ENCODE measurements at places on chromosomes 13 and 19.

DNA sequence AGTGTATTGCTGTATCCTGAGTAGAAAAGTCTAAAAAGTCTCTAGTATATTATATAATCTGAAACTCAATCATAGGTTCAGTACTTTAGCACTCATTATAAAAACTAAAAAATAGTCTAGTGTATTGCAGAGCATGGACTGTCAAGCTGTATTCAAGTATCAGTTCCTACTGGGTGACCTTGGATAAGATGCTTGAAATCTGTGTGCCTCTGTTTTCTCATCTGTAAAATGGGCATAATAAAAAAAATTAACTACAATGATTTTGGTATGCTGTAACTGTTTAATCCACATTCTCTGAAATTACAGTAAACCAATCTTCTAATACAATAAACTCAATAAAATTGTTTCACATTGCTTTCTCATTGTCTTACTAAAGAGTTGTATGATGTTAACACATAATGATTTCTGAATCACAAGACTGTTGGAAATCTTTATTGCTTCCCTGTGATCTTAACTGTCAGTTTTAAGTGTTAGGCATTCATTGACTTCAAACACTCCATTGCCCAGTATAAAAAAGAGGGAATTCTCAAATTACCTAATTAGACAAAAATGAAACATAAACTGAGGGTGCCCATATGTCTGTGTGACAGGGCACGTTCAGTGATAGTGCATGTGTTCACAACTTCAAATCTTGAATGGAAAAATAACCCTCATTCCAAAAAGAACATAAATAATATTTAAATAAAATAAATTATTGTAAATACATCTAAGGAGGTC lies 2.2 kb downstream of the STARD13 start:
- no peaks in the 10 kb centered on the region for H3K4me1 ChIP-seq
- H3K36me3 ChIP-seq: no peaks in the 10 kb centered on the region

DNA sequence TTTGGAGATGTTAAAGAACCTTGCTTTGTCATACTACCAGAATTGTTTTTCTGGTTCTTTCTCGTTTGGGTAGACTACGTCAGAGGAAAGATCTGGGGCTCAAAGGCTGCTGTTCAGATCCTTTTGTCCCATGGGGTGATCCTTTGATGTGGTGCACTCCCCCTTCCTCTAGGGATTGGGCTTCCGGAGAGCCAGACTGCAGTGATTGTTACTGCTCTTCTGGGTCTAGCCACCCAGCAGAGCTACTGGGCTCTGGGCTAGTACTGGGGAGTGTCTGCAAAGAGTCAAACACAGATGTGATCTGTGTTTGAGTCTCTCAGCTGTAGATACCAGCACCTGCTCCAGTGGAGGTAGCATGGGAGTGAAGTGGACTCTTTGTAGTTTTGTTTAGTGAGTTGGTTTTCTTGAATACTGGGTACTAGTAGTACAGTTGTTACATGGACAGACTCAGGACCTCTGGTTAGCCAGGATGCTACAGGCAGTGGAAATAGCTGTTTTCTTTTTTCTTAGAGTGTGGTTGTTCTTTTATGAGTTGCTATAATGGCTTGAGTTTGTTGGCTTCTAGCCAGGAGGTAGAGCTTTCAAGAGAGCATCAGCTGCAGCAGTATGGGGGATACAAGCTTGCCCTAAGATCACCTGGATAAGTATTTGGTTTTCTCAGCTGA lies 34.4 kb downstream of the DNAJC15 start:
- no peaks in the 10 kb centered on the region for H3K36me3 ChIP-seq
- no peaks in the 10 kb centered on the region for H3K27me3 ChIP-seq
- peaks cover 25% of the 10 kb centered on the region for H3K4me1 ChIP-seq
- no peak overlapping the region for H3K4me3 ChIP-seq
- DNase-seq: peak; percentile 53

DNA sequence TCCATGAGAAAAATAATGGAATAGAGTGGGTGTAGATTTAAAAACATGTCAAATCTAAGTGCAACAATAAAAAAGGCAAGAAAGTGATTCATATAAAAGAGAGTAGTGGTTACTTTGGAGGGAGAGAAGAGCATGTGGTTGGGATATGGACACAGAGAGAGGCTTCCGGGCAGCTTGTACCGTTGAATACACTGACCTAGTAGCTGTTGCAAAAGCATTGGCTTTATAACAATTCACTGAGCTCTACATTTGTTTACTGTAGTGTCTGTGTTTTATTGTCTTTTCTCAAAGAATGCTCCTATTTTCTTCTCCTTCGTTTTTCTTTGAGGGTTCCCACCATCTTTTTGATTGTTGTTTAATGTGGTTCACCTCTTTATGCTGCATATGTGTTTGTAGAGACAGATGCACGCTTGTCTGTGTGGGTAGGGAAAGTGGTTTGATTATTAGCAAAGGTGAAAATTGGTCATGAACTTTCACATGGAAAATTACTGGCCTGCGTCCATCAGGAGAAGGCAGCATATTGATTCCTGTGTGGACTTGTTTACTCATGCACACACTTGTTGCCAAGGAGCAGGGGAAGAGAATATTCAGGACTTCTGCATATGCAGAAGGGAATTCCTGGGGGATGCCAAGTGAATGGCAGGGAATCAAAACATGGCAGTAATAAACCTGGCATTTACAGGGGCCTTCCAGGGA lies 29.9 kb upstream of the IRS2 start:
- H3K27ac ChIP-seq: no peak overlapping the region
- H3K27me3 ChIP-seq: no peaks in the 10 kb centered on the region
- no peaks in the 10 kb centered on the region for H3K36me3 ChIP-seq
- no peaks in the 10 kb centered on the region for H3K4me1 ChIP-seq
- DNase-seq: no peak

DNA sequence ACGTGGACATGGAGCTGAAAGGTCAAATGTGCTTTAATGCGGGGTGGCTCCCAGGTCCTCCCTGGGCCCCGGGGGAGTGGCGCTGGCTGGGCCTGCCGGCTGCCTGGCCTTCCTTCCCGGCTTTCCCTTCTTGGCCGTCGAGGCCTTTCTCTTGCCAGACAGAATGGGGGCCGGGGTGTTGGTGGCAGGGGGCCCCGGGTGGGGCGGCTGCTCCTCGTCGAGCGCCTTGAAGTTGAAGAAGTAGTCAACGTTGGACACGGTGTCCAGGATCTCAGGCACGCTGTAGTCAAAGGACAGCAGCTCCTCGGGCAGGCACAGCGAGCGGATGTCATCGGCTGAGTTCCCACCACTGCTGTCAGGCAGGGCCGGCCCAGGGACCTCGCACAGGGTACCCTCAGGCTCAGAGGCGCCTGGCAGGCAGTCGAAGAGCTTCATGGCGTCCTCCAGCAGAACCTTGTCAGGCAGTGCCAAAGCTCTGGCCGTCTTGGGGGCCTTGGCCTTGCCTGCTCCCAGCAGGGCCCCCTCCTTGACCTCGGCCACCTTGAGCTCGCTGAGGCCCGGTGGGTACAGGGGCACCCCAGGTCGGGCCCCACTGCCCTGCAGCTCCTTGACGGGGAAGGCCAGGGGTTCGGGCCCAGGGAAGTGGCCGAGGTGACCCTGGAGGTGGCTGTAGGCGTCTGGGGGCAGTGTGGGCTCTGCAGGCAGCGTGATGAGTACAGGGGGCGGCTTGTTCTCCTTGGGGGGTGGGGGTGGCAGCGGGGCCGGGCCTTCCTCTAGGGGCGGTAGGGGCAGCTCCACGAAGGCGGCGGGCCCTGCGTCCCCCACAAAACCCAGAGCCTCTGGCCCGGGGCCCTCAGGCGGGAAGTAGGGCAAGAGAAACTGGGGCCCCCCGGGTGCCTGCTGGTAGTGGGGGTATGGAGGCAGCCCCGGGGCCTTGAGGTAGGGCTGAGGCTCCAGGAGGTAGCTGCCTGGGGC lies 1.3 kb downstream of the PRR22 start:
- H3K27ac ChIP-seq: no peak overlapping the region
- no peak for DNase-seq
- H3K36me3 ChIP-seq: peaks cover 44% of the 10 kb centered on the region
- H3K27me3 ChIP-seq: no peaks in the 10 kb centered on the region
- no peak overlapping the region for H3K4me3 ChIP-seq

GRCh38 chr13:33303855-33304597 lies 18.5 kb upstream of the STARD13 start:
- no peak overlapping the region for H3K27ac ChIP-seq
- no peaks in the 10 kb centered on the region for H3K36me3 ChIP-seq
- DNase-seq: no peak
- no peaks in the 10 kb centered on the region for H3K4me1 ChIP-seq

GRCh38 chr19:57338877-57339276 lies 12.2 kb upstream of the ZNF304 start:
- no peak for DNase-seq
- H3K4me3 ChIP-seq: no peak overlapping the region
- no peaks in the 10 kb centered on the region for H3K27me3 ChIP-seq
- no peaks in the 10 kb centered on the region for H3K4me1 ChIP-seq

- no peak overlapping the region for H3K4me3 ChIP-seq
- peak overlapping the region; percentile 85 for H3K27ac ChIP-seq
- no peaks in the 10 kb centered on the region for H3K36me3 ChIP-seq
- no peaks in the 10 kb centered on the region for H3K27me3 ChIP-seq
- peaks cover 28% of the 10 kb centered on the region for H3K4me1 ChIP-seq
These were observed 24.5 kb downstream of the TEX101 start for GRCh38 chr19:43439032-43439708.

GRCh38 chr19:3547301-3547731 lies 8.3 kb downstream of the TEKTIP1 start:
- H3K4me3 ChIP-seq: no peak overlapping the region
- peaks cover 36% of the 10 kb centered on the region for H3K36me3 ChIP-seq
- H3K27me3 ChIP-seq: no peaks in the 10 kb centered on the region
- H3K4me1 ChIP-seq: no peaks in the 10 kb centered on the region

DNA sequence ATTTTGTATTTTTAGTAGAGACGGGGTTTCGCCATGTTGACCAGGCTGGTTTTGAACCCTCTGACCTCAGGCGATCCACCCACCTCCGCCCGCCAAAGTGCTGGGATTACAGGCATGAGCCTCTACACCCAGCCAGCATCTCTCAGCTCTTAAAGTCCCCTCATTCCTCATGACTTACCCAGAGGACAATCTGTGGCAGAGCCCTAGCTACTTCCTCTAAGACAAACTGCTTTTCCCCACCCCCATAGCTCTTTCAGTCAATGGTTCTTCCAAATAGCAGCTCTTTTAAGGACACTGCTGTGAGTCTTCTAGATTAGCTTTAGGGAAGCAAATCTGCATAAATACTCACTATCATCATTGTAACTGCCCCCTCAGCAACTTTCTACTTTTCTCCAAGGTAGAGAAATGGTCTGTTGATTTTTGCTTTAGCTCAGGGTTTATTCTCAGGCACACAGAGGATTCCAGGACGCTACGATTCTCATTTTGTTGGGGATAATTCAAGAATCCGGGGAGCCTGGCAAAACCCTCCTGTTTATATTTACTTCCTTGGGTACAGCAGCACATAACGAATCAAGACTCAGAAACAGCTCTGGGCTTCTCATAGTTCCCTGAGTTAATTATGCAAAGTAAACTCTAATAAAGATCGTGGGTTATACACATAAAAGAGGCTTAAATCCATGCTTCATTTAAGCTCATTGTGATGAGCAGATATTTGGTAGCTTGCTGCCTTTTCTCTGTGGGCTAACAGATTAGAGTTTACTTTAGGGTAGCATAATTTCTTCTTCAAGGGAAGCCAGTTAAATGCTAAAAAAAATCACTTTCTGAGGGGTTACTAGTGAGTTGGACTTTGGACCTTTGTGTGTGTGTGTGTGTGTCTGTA lies 357.4 kb downstream of the TDRD3 start:
- no peak for DNase-seq
- H3K36me3 ChIP-seq: no peaks in the 10 kb centered on the region
- H3K27me3 ChIP-seq: no peaks in the 10 kb centered on the region
- H3K27ac ChIP-seq: no peak overlapping the region
- H3K4me3 ChIP-seq: no peak overlapping the region
- H3K4me1 ChIP-seq: no peaks in the 10 kb centered on the region

GRCh38 chr13:20360835-20361412 lies 128.8 kb upstream of the GJB6 start:
- no peak overlapping the region for H3K4me3 ChIP-seq
- no peaks in the 10 kb centered on the region for H3K4me1 ChIP-seq

DNA sequence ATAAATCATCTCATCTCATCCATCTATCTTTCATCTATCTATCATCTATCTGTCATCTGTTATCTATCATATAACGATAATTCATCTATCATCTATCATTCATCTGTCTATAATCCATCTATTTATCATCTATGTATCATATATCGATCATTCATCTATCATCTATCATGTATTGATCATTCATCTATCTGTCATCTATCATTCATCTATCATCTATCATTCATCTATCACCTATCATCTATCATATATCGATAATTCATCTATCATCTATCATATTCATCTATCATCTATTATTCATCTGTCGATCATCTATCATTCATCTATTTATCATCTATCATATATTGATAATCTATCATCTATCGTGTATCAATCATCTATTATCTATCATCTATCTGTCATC lies 100.4 kb upstream of the ZNF492 start:
- H3K27ac ChIP-seq: no peak overlapping the region
- H3K4me1 ChIP-seq: no peaks in the 10 kb centered on the region
- no peak for DNase-seq
- H3K27me3 ChIP-seq: no peaks in the 10 kb centered on the region
- H3K4me3 ChIP-seq: no peak overlapping the region
- H3K36me3 ChIP-seq: no peaks in the 10 kb centered on the region

- no peaks in the 10 kb centered on the region for H3K36me3 ChIP-seq
- H3K4me3 ChIP-seq: peak overlapping the region; percentile 95
- peak overlapping the region; percentile 97 for H3K27ac ChIP-seq
- peaks cover 13% of the 10 kb centered on the region for H3K4me1 ChIP-seq
- DNase-seq: no peak
- H3K27me3 ChIP-seq: no peaks in the 10 kb centered on the region
These were observed 830 bp downstream of the MICOS13 start for GRCh38 chr19:5679289-5680083.

DNA sequence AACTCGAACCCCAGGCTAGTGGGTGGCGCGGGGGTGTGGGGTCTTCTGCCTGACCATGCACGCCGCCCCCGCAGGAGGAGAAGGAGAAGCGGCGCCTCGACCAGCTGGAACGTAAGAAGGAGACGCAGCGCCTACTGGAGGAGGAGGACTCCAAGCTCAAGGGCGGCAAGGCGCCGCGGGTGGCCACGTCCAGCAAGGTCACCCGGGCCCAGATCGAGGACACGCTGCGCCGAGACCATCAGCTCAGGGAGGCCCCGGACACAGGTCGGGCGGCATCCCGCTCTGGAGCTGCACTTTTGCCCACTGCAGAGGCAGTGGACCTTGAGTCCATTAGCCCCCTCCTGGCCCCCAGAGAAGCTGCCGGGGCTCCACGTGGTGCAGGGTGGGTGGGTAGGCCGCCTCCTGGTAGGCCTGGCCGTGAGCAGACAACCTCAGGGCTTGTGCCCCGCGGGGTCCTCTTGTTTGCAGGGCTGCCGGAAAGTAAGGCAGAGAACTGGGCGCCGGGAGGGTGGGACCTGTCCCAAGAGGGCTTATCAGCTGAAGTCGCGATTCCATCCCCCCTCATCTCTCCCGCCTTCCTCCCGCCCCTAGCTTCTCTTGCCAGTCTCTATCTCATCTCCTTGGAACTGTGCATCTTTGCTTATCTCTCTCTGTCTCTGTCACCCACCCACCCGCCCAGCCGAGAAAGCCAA lies 9.9 kb downstream of the CCDC124 start:
- no peak overlapping the region for H3K27ac ChIP-seq
- no peak overlapping the region for H3K4me3 ChIP-seq
- H3K4me1 ChIP-seq: peaks cover 7% of the 10 kb centered on the region
- H3K27me3 ChIP-seq: no peaks in the 10 kb centered on the region

- H3K27me3 ChIP-seq: no peaks in the 10 kb centered on the region
- no peaks in the 10 kb centered on the region for H3K36me3 ChIP-seq
- H3K27ac ChIP-seq: no peak overlapping the region
These were observed 4.0 kb downstream of the MCF2L start for GRCh38 chr13:112972867-112973576.

Measured in effector memory CD4-positive, alpha-beta T cell (primary cell).